Thymus (tissue), 14 donors: ENCODE measurements at places on chromosomes 6 and 20.

DNA sequence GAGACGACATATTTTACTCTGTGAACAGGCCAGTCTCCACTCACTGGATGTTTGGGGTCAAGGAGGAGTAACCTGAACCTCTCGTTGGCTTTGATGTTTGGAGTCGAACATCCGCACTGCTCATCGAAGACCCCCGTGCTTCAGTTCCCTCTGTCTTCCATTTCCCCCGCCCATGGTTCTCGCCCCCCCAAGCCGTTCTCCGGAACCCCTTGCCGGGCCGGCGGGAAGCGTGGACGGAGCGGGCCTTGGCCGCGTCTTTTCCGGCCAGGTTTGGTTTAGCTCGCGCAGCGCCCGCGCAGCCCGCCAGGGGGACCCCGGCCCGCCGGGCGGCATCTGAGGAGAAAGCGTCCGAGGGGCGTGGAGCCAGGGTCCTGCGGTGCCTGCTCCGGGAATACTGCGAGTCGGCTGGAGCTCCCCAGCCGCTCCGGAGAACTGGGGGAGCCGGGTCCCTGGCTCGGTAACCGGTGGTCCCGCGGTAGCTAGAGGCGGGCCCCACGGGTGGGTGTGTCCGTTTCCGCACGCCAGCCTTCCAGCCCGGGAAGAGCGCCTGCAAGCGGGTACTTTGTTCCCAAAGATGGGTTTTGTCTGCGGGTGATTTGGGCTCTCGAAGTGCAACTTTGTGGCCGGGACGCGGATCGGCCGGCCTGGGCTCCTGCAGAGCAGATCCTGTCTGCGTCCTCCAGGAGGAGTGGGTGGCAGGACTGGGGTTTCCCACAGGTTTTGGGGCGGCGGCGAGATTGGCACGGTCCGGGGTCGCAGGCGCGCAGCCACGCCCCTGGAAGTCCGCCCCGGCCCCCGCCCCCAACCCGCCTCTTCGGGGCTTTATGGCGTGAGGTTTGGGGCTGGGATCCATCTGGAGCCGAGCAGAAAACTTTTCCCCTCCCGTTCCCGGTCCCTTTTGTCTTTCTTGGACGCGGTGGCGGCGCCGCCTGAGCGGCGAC, at the start of gene TMEM200A:
TSS of gene TMEM200A (plus strand) at position 852 of the 941 bp plus-strand sequence. CDS start 74,406 bp downstream, outside the sequence.
- H3K4me1 ChIP-seq, result peaks cover 15% of the 10 kb centered on the region
- DNase-seq, result no peak
- H3K36me3 ChIP-seq, result no peaks in the 10 kb centered on the region
- H3K27ac ChIP-seq, result peak within 1 kb of the TSS; percentile 49
- H3K4me3 ChIP-seq, result peak within 1 kb of the TSS; percentile 64

DNA sequence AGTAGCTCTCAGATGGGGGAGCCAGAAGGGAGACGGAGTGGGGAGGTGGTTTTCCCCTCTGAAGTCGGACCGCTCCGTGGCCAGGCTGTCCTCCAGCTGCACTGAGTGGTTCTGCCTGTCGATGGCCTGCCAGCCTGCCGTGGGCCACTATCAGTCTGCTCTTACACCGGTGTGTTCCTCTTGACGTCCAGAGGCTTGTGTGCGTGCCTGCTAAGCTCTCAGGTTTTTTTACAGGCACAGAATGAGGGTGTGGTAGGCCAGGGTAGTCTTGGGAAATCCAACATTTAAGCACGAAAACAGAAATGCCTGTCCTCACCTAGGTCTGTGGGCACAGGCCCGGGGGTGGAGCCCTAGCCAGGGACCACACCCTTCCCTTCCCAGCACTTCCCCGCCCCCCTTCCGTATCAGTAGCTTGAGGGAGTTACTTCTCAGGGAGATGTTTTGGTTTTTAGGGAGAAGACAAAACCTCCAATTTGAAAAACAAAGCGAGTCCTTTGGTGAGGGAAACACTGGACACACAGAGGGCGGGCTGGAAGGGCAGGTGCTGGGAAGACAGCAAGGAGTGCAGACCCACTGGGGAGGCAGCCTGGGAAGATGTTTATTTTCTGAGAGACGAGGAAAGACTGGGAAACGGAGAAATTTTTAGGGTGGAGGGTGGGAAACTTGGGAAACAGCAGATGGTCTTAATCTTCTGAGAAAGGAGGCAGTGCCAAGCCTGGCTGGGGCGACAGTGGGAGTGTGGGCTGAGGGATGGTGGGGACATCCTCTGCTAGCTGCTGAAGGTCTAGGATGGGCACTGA, 106.5 kb downstream of the LY86 start:
- H3K4me3 ChIP-seq, result no peak overlapping the region
- peaks cover 47% of the 10 kb centered on the region for H3K4me1 ChIP-seq
- no peaks in the 10 kb centered on the region for H3K27me3 ChIP-seq
- DNase-seq, result no peak
- H3K27ac ChIP-seq, result no peak overlapping the region

GRCh38 chr20:40633123-40633850, 55.7 kb downstream of the MAFB start:
- H3K4me3 ChIP-seq, result no peak overlapping the region
- H3K27me3 ChIP-seq, result no peaks in the 10 kb centered on the region
- H3K27ac ChIP-seq, result no peak overlapping the region
- H3K36me3 ChIP-seq, result no peaks in the 10 kb centered on the region
- no peaks in the 10 kb centered on the region for H3K4me1 ChIP-seq

DNA sequence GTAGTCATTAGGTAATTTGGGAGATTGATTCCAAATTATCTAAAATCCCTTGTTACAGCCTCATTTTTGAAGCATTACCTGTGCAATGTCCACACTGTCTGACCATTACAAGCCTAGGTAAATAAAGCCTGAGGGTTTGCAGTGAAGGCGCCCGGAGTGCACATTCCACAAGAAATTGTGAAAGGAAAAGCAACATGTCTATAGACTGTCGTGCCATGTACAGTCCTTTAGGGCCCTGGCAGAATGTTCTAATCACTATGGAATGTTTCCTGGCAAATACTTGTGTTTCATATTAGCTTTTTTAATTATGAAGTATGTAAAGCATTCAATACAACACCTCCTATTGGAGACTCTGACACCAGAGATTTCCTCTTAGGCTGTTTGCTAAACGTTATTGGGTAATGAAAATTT, 28.9 kb downstream of the PREP start:
- no peak overlapping the region for H3K4me3 ChIP-seq
- H3K4me1 ChIP-seq, result peaks cover under 1% of the 10 kb centered on the region
- H3K27me3 ChIP-seq, result no peaks in the 10 kb centered on the region
- peaks cover 52% of the 10 kb centered on the region for H3K36me3 ChIP-seq
- DNase-seq, result no peak
- H3K27ac ChIP-seq, result no peak overlapping the region

DNA sequence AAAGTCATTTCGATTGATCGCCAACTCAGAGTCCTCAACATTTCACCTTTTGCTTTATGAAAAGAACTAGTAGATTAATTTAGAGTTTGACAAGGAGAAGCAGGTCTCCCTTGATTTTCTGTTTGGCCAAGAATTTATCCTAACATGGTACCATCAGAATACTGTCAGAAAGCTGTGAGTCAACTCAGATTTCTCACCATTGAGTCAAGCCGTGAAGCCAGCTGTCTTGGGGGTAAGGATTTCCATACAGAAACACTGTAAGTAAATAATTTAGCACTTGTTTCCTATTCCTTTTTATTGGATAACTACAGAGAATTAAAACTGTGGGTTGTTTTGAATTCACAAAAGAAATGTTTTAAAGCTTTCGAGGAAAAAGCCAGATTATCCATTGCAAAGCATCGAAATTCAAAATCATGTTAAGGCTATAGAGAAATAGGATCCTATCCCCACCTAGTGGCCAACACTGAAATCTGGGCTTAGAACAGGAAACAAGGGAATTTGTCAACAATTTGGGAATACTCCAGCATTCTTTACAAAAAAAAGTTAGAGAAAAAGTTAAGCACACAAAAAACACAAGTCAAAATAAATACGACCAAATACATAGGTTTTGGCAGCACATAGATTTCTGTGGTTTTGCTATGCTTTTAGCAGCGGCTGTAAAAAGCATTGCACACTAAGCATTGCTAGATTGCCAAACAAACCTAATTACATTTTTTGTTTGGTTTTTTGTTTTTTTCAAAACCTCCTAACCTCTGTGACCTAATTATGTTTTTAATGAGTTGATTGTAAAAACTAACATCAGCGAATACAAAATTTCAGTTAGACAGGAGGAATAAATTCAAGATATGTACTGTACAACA, 44.2 kb downstream of the COL11A2 start:
- no peak overlapping the region for H3K27ac ChIP-seq
- no peaks in the 10 kb centered on the region for H3K4me1 ChIP-seq
- peak; percentile 37 for DNase-seq
- peaks cover 8% of the 10 kb centered on the region for H3K27me3 ChIP-seq

DNA sequence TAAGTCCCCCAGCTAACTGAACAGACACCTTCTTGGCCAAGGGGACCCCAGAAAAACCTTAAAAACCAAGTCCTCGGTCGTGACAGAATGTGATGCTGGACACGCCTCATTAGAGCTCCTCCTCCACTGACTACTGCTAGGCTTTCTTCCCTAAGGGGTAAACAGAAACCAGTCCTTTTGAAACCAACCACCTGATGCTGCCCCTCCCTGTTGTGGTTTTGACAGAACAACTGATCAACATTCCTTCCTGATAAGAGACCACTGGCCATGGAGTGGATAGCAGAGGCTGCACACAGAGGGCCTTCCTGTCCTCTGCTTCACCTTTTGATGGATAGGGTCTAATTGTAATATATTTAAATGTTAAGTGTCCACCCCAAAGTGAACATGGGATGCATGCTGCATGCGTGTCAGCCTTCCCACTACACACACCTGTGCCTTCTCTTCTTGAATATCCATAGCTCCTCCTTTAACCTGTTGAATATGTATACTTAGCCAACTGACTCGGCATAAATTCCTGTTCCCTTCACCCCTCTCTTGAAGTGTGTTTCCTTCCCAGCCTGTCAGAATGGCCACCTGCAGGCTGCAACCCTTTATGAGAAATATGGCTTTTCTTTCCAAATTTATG, 27.9 kb upstream of the SLC2A12 start:
- no peak for DNase-seq
- H3K4me1 ChIP-seq, result peaks cover 5% of the 10 kb centered on the region
- no peak overlapping the region for H3K4me3 ChIP-seq
- no peaks in the 10 kb centered on the region for H3K27me3 ChIP-seq

GRCh38 chr6:41683523-41684310, 45.4 kb downstream of the MDFI start:
- DNase-seq, result peak; percentile 95
- H3K4me3 ChIP-seq, result peak overlapping the region; percentile 50
- peaks cover 29% of the 10 kb centered on the region for H3K4me1 ChIP-seq
- H3K36me3 ChIP-seq, result no peaks in the 10 kb centered on the region

GRCh38 chr6:106757722-106758467, 128.5 kb downstream of the QRSL1 start:
- H3K4me3 ChIP-seq, result no peak overlapping the region
- H3K36me3 ChIP-seq, result no peaks in the 10 kb centered on the region
- H3K27ac ChIP-seq, result no peak overlapping the region

DNA sequence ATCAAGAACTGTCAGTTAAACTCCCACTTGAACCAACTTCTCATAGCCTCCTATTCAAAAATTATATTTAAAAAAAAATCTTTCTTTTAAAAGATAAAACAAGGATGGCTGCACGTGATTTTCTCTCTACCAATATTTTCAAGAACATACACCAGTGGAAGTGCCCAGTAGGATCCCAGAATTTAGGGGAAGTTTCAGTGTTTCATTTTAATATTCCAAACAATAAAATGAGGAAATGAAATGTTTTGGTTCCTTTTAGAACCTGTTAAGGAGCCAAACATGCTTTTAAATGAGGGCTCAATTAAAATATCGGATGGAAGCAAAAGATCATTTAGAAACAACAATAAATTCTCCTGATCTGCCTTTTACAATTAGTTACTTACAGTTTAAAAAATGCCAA, 26.4 kb upstream of the PRELID3B start:
- H3K36me3 ChIP-seq, result no peaks in the 10 kb centered on the region
- H3K4me3 ChIP-seq, result no peak overlapping the region
- no peak for DNase-seq
- H3K27ac ChIP-seq, result no peak overlapping the region

GRCh38 chr6:109079981-109080380, 14.7 kb downstream of the SESN1 start:
- DNase-seq, result no peak
- H3K36me3 ChIP-seq, result peaks cover 3% of the 10 kb centered on the region
- H3K27me3 ChIP-seq, result no peaks in the 10 kb centered on the region
- H3K27ac ChIP-seq, result peak overlapping the region; percentile 29
- H3K4me3 ChIP-seq, result no peak overlapping the region

DNA sequence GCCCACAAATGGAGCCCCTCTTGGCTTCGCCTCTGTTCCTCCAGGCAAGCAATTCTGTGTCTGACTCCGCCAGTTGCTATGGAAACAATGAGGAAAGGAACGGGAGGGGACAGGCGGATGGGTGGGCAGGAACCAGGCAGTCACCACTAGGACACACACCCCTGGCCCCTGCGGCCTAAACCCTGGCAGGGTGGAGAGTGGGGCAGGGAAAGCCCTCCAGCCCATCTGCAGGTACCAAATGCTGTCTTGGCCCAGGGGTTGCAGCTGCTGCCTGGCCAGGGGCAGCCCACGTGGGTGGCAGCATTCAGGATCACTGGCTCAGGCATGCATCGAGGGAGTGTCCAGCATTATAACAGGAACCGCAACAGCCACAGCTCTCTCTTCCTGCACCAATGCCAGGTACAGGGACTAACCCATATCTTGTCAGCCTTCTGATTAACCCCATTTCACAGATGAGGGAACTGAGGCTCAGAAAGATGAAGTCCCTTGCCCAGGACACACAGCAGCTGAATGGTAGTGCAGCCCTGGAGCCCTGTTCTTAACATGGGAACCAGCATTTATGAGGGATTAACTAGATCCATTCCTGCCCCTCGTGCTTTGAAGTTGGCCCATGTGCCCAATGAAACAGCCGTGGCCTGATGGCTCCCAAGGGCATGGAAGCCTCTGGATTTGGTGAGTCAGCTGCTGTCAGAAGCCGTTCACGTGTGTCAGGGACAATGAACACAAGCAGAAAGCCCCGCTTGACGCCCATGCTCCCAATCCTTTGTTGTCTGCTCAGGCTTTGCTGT, 66.3 kb downstream of the NOL4L start:
- H3K4me1 ChIP-seq, result peaks cover 34% of the 10 kb centered on the region
- H3K4me3 ChIP-seq, result no peak overlapping the region
- H3K36me3 ChIP-seq, result peaks cover 70% of the 10 kb centered on the region
- H3K27ac ChIP-seq, result no peak overlapping the region

GRCh38 chr6:5536644-5537043, 275.3 kb downstream of the FARS2 start:
- no peaks in the 10 kb centered on the region for H3K27me3 ChIP-seq
- H3K36me3 ChIP-seq, result no peaks in the 10 kb centered on the region
- no peaks in the 10 kb centered on the region for H3K4me1 ChIP-seq
- no peak overlapping the region for H3K27ac ChIP-seq
- H3K4me3 ChIP-seq, result no peak overlapping the region

DNA sequence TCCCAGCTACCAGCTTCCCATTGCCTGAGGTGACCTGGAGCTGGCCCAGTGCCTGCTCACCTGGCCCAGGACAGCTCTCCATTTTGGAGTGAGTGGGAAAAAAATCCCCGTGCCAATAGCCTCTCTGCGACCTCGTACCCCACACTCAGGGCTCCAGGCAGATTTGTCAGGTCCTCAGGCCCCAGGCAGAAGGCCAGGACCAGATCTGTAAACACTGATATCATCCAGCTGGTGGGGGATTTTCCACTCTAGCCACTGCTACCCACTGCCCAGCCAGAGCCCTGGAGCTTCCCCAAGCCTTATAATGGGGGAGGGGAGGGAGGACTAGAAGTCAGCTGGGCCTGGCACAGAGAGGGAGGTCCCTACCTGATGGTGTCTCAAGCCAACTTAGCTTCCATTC, 1.3 kb upstream of the PGC start:
- no peaks in the 10 kb centered on the region for H3K36me3 ChIP-seq
- H3K27me3 ChIP-seq, result no peaks in the 10 kb centered on the region
- DNase-seq, result no peak

- no peaks in the 10 kb centered on the region for H3K4me1 ChIP-seq
- DNase-seq, result peak; percentile 40
- no peak overlapping the region for H3K4me3 ChIP-seq
These were observed 30.1 kb upstream of the SLC16A10 start for GRCh38 chr6:111057074-111057752.
